ENCODE measurements at places on chromosomes 1 and 21.
A peak's percentile ranks its signal among the peaks of the same experiment; 100 is the strongest.

DNA sequence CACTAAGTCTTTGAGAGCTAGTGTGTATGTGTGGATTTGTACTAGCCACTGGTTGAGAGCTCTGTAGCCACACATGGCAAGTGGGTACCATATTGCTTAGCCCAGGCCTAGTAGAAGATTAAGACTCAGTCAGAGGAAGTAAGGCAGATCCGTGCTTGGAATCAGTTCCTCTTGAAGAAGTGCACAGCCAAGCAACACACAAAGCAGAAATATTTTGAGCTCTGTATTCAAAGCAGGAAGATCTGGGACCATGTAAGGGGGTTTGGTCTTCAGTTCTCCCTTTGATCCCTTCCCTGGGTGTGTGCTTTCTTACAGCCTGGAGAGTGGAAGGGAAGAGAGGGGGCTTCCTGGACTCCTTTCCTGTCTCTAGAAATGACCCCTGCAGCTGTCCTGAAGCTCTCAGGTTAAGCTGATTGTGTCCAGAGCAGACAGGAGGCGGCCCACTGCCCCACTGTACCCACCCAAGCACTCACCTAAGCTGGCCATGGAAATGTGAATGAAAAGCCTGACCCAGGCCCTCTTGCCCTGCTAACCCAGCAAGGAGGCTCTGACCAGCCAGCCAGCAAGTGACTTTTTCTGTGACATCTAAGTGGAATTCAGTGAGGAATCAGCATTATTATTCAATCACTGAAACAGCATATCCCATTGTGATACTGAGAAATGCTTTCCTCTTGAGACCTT lies 3.6 kb downstream of the ETS2 start:
- no peak for DNase-seq

DNA sequence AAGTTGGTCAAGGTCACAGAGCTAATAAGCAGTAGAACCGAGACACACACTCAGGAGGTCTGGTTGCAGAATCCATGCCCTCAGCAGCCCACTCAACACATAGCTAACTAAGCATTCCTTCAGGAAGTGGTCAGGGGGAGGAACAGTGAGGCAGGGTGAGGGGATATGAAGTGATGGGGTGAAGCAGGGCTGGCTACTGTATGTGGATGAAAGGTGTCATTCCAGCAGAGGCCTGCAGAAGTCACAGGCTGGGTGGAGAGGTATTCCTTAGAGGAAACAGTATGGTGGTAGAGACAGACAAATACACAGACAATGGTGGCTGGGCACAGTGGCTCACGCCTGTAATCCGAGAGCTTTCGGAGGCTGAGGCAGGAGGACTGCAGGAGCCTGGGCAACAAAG lies 14.1 kb downstream of the TMCO4 start:
- DNase-seq: no peak

- DNase-seq: no peak
Observed at GRCh38 chr1:98653123-98653522, 8.4 kb upstream of the SNX7 start.

- DNase-seq: no peak
Observed at GRCh38 chr1:36845802-36846201, 188.5 kb downstream of the GRIK3 start.

GRCh38 chr1:61951731-61952580 lies 209.7 kb downstream of the PATJ start:
- DNase-seq: no peak

- no peak for DNase-seq
Observed at GRCh38 chr21:26840201-26840600, 5.0 kb downstream of the ADAMTS1 start.

- DNase-seq: no peak
Observed at GRCh38 chr1:236308827-236309226, 27.1 kb upstream of the ERO1B start.

DNA sequence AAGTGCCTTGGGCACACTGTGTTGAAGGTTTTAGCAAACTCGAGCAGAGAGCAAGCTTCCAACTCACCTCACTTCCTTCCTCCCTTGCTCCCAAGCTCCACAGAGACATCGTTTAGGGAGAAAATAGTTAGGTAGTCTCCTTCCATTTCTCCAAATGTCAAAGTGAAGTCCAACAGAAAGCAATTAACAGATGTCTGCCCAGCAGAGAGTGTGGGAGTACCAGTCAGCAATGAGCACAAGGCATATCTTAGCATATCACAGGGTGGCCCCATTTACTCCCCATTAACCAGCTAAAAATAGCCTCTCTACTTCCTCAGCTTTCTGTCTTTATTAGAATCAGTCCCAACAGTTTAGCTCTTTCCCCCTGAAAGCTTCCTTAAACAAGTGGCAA lies 334.2 kb upstream of the CAMK1G start:
- DNase-seq: no peak

GRCh38 chr1:194476872-194477271 lies 1290.5 kb upstream of the B3GALT2 start:
- DNase-seq: no peak

- no peak for DNase-seq
Observed at GRCh38 chr1:229786974-229787610, 161.0 kb downstream of the URB2 start.

- no peak for DNase-seq
Observed at GRCh38 chr1:204863024-204863423, 7.6 kb upstream of the NFASC start.

GRCh38 chr1:6890686-6891085 lies 105.4 kb downstream of the CAMTA1 start:
- no peak for DNase-seq

- no peak for DNase-seq
Observed at GRCh38 chr1:220092694-220093093, 1.2 kb upstream of the IARS2 start.

GRCh38 chr1:86195281-86195680 lies 38.7 kb upstream of the COL24A1 start:
- no peak for DNase-seq

DNA sequence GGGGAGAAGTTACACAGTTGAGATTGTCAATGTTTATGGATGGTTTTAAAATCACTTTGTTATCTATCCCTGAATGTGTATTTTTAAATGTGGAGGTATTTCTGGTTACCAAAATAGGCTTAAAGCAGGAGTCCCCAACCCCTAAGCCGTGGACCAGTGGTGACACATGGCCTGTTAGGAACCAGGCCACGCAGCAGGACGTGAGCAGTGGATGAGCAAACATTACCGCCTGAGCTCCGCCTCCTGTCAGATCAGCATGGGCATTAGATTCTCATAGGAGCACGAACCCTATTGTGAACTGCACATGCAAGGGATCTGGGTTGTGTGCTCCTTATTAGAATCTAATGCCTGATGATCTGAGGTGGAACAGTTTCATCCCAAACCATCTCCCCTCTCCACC lies 151.6 kb downstream of the GALNT2 start:
- DNase-seq: no peak

GRCh38 chr1:88888750-88889149 lies 2.6 kb downstream of the GTF2B start:
- DNase-seq: no peak

- no peak for DNase-seq
Observed at GRCh38 chr1:46369542-46370213, 24.4 kb upstream of the FAAH start.

DNA sequence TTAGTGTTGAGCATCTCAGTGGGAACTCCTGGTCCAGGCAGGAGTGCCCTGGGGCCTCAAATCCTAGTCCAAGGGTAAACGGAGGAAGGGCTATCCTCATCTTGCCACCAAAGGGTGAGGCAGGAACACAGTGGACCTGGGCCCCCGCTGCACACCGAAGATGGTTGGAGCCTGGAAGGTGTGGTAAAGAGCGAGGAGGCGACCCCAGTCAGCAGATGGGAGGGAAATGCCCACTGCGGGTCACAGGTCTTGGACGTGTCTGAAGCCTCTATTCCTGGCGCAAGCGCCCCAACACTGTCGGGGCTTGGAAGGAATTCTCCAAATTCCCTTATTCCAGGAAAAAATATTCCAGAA lies 38.5 kb upstream of the SYNC start:
- DNase-seq: no peak

GRCh38 chr21:25360593-25360992 lies 246.7 kb downstream of the MRPL39 start:
- peak; percentile 1 for DNase-seq

Measured in Caco-2 (cell line).